Camera-type eye (tissue), 1 donor: ENCODE measurements at places on chromosomes 13 and 19. TPM values are rescaled to one million over a fixed set of nuclear protein-coding genes. Genes with fewer than 3 reads are reported as not detected.

Gene SNAPC2
- 7.1 TPM for total RNA-seq

Gene ZGLP1
- 4.4 TPM for total RNA-seq

Gene LGI4
- total RNA-seq: 50.3 TPM

Gene HIF3A
- 73.6 TPM for total RNA-seq

Gene FPR2
- total RNA-seq: 0.27 TPM

Gene WDR87
- not detected for total RNA-seq

Gene ZNF285
- 17.8 TPM for total RNA-seq

Gene RSPH6A
- total RNA-seq: 0.22 TPM

Gene ARRDC5
- not detected for total RNA-seq

Gene CCL25
- total RNA-seq: not detected

Gene KASH5
- 0.27 TPM for total RNA-seq

Gene CYP2A6
- total RNA-seq: not detected

Gene DPF1
- 7.5 TPM for total RNA-seq

Gene BORCS8
- 11.3 TPM for total RNA-seq

Gene DBP
- total RNA-seq: 26.7 TPM

Gene SELENOV
- total RNA-seq: 1.7 TPM

Gene SERP2
- 12.5 TPM for total RNA-seq

Gene ELSPBP1
- 1.5 TPM for total RNA-seq

Gene ERICH6B
- total RNA-seq: not detected

Gene SHISA2
- total RNA-seq: 41.9 TPM

Gene IRGC
- total RNA-seq: not detected

Gene HPN
- total RNA-seq: 0.93 TPM

Gene KLK4
- not detected for total RNA-seq

Gene SLITRK1
- 7.4 TPM for total RNA-seq

Gene FFAR2
- not detected for total RNA-seq

Gene SIGLECL1
- total RNA-seq: not detected

Gene LGALS14
- not detected for total RNA-seq

Gene CBY2
- not detected for total RNA-seq

Gene OR7A17
- not detected for total RNA-seq

Gene ZNF564
- 33.2 TPM for total RNA-seq
